ENCODE measurements at places on chromosomes 5 and 9. TPM values are rescaled to one million over a fixed set of nuclear protein-coding genes. Genes with fewer than 3 reads are reported as not detected.

DNA sequence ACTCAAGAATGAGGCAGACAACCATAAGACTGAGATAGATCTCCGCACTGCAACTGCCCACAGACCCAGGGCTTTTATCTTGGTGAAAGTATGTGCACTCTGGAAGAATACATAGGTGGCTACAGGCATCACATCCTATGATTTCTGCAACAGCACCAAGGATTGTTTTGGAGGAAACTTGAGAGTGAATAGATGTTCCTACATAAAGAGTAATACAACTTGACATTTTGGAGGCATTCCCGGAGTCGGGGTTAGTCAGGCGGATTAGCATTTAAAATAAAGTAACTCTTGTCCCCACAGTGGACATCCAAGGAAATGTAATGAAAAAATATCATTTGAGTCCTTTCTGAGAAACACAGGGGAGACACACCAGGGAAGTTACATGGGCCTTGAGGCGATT, 26.7 kb downstream of the TMEM174 start:
- no peak for DNase-seq

- no peak for DNase-seq
These were observed 82.6 kb upstream of the GRHPR start for GRCh38 chr9:37339923-37340322.

DNA sequence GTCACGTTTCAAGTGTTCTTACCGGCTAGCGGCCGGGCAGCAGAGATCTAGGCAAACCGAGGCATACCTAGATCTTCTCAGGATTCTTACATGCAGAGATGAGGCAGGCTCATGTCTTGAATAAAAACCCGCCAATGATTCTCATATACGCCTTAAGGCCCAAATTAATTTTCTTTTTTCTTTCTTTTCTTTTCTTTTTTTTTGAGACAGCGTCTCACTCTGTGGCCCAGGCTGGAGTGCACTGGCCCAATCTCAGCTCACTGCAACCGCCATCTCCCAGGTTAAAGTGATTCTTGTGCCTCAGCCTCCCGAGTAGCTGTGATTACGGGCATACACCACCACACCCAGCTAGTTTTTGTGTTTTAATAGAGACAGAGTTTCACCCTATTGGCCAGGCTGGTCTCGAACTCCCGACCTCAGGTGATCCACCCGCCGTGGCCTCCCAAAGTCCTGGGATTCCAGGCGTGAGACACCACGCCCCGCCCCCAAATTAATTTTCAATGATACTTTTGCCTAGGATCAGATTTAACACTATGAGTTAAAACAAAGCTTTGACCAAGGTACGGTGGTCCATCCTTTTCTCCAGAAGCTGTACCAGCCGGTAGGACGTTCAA, 1.5 kb downstream of the C9orf40 start:
- DNase-seq: no peak

- no peak for DNase-seq
These were observed 78.1 kb downstream of the PHF2 start for GRCh38 chr9:93654351-93654961.

DNA sequence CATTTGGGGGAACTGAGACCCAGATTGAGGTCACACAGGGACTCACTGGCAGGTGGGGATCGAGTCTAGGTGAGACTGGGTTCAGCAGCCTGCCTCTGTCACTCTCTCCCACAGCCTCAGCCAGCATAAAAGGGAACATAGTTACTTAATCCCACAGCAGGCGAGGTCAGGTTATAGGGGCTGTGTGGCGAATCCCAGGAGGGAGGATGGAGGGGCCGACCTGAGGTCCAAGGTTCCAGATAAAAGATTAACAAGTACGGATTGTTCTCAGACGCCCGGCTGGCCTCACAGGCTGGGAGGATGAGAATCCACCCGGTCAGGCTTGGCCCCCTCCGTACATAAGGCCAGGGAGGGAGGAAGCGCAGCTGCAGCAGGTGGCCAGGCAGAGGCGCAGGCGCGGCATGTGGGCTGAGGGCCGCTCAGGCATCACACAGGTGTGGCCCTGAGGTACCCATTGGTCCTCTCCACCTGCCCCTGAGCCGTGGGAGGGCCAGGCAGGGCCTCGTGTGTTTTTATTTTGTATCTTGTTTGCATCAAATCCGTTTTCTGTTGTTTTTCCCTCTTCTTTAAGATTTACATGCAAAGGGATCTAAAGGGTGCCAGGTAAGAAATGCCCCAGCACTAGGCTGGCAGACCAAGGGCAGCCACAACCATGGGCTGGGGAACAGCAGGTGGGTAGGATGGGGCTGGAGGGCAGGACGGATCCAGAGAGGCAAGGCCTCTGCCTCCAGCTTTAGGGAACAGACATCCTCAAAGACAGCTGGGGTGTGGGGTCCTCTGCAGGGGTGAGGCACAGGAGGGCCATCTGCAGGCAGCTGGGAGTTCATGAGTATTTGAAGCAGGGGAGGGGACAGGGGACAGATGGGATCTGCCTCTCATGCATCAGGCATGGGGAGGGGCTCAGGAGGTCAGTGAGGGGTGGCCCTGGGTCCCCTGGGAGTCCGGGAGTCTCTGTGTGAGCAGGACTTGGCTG, 3.6 kb downstream of the SUSD3 start:
- no peak for DNase-seq

GRCh38 chr5:162529886-162530285, 462.3 kb downstream of the GABRG2 start:
- no peak for DNase-seq

DNA sequence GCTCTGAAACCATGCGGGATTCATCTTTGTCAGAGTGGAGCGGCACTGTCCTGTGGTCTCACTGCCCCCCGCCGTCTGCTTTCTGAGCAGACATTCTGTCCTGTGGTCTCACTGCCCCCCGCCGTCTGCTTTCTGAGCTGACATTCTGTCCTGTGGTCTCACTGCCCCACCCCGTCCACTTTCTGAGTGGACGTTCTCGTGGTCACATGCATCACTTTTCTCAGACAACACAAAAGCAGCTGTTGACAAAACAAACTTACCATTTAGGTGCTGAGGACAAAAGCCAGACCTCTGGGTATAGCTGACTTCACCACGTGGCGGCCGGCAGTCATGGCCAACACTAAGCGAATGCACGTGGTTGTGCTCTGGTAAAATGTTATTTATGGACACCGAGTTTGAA, 2.8 kb downstream of the LRRC14B start:
- DNase-seq: no peak

DNA sequence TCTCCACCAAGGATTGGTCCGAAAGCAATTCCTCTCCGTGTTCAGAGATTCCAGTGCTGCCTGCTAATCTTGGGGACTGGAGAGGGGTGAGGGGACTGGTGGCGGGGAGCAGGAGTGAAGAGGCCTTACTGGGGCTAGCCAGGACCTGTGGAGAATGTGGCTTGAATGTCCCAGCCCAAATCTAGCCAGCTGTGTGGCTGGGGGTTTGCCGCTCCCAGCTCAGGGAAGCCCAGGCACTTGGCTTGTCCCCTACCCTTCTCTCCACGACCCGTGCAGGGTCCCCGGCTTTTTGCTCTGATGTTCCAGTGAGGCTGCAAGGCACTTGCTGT, 2.4 kb downstream of the N4BP3 start:
- DNase-seq: no peak

PPP3R2 gene
- total RNA-seq: not detected

DNA sequence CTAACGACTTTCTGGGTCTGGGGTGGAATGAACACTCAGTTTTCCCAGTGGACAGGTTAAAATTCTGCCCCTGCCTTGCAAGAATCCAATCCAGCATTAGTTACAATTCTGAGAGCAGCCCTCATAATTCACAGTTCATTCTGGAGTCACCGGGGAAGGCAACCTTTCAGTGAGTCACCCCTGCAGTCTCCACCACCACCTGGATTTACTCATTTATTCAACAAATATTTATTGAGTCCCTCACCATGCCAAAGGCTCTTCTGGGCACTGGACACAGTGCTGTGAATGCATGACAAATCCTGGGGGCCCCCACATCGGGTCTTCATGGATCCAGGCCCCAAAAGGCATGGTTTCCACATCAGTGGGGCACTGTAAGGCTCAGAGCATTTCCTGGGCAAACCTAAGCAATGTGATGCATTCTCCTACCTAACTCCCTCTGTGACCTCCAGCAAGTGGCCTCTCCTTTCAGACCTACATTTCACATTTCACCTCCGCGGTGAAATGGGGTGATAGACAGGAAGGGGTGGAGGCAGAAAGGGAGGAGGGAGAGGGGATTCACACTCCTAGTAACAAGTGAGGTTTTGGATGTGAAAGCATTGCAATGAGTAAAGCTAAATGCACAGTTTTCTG, 6.4 kb upstream of the MSX2 start:
- DNase-seq: no peak

GRCh38 chr9:36834736-36835135, 199.3 kb downstream of the PAX5 start:
- no peak for DNase-seq

GRCh38 chr5:93601071-93601801, 18.2 kb downstream of the NR2F1 start:
- DNase-seq: no peak

DNA sequence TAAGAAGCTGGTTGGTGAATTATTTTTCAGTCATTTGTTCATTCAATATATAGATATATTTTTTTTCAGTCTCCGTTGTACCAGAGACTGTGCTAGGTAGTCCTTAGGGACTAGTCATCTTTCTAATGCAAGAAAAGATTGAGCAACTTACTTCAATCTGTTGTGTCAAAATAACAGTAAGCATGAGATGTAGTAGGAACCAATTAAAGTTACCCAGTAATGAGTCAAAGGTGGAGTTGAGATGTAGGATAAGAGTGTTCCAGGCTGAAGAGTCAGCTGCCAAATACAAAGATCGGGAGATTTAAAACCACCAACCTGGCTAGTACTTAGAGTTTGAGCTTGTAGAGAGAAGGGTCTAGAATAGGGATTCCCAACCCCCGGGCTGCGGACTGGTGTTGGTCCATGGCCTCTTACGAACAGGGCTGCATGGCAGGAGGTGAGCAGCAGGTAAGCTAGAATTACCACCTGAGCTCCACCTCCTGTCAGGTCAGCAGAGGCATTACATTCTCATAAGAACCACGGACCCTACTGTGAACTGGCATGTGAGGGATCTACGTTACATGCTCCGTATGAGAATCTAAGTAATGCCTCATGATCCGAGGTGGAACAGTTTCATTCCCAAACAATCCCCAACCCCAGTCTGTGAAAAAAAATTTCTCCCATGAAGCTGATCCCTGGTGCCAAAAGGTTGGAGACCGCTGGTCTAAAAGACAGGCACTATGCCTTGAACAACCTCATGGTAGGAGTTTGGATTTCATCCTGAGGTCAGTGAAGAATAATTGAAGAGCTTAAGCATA, 1241.5 kb upstream of the WWC1 start:
- no peak for DNase-seq

DNA sequence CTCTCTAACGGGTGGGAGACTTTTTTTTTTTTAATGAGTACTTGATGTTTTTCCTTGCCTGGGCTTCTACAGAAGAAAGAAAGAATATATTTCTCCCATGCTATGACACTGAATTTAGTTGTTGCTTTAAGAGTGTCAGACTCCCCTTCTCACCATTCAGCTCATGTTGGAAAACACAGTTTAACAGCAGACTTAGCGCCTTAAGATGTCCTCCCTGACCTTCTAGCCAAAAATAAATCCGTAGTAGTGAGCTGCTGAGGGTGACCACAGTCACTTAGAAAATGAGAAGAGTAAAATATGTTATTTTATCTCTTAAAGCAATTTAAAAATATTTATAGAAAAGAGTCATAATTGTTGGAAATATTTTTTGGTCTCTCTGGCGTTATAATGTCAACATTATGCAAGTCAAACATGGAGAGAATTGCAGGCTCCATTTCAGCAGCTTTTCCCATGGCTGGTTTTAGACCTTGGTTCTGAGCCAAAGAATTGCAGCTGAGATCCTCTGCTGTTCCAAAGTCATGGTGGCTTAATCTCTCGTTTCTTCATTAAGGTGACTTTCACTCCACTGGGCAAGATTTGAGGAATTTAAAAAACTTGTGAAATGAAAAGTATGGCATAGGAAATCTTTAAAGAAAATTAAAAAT, 143.5 kb downstream of the GHR start:
- no peak for DNase-seq

GRCh38 chr5:149273237-149273636, 1.6 kb downstream of the AFAP1L1 start:
- DNase-seq: no peak

GRCh38 chr5:54794135-54794975, 191.0 kb downstream of the ESM1 start:
- no peak for DNase-seq

- DNase-seq: no peak
These were observed 593.7 kb downstream of the IRX1 start for GRCh38 chr5:4189317-4189716.

DNA sequence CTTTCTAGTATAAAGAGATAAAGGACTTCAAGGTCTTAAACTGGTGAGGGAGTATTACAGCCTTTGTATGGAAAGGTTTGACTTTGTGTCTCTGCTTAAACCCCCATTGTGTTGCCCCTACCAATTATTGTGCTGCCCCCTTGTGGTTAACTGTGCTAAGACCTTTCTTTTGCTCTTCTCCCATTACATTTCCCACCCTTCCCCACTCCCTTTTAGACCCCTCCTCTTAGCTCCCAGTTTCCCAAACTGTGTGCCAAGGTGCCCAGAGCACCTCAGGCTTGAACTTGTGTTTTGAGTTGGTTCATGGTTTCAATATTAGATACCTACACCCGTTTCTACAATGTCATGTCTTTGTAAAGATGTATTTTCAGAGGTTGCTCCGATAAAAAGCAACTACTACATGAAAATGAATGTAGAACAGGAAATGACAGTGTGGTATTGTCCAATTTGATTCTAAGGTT, 2.9 kb downstream of the JAK2 start:
- peak; percentile 41 for DNase-seq

CDC14B gene
- 2.9 TPM for total RNA-seq

- no peak for DNase-seq
These were observed 791.2 kb upstream of the ZNF608 start for GRCh38 chr5:125537661-125538060.

N4BP3 gene
- total RNA-seq: 6.4 TPM

MLANA gene
- total RNA-seq: not detected

DNA sequence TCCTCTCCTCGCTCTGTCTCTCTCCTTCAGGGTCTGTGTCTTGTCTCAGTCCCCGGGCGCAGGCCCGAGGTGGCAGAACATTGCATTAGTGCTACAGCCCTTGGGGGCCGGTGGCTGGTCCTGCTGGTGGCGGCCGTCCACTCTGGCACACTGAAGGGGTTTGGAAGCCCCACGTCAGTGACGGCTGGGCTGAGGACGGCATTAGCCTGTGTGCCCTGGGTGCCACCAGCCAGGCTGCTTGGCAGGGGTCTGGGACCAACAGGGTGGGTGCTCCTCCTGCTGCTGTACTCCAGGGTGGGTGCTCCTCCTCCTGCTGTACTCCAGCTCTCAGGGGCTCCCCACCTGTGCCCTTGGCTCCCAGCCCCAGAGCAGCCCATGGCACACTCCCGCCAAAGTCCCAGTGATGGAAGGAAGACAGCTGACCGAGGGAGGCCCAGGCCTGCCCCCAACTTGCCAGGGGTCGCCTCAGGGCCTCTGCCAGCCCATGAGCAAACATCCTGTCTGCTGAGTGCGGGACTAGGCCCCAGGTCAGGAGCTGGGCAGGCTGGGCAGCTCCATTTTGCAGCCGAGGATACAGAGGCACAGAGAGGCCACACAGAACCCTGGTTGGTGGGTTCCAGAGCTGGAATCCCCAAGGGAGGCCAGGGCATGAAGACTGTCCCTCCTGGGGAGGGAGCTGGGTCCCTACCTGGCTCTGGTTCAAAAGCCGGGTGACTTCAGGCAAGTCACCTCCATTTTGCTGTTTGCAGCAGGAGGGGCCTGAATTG, 27.3 kb downstream of the SARDH start:
- DNase-seq: no peak
